Effector CD4-positive, alpha-beta T cell (primary cell): ENCODE measurements at places on chromosomes 12 and 14.

DNA sequence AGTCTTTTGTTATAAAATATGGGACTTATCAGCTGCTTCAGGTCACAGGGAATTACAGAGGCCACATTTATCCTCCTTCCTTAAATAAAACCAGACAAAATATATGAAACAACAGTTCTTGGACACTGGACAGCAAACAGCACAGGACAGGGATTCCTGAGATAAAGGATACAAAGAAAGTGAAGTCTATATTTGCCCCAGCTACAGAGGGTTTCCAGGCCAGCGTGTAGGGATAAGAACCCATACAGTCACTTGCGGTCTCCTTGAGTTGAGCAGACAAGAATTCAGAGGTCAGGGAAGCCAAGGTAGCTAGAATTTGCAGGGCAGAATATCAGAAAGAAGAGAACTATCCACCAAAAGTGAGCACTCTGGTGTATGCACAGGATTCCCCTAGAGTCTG is 8.8 kb upstream of the LLPH start:
- DNase-seq: no peak

DNA sequence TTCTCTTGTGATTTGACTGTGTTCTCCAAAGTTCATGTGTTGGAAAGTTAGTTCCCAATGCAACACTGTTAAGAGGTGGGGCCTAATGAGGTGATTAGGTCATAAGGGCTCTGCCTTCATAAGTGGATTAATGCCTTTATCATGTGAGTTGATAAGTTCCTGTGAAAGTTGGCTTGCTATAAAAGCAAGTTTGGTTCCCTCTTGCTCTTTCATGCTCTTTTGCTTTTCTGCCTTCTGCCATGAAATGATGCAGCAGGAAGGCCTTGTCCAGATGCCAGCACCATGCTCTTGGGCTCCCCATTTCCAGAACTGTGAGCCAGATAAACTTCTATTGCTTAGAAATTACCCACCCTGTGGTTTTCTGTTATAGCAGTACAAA is 41.9 kb downstream of the SLC16A7 start:
- DNase-seq: no peak

DNA sequence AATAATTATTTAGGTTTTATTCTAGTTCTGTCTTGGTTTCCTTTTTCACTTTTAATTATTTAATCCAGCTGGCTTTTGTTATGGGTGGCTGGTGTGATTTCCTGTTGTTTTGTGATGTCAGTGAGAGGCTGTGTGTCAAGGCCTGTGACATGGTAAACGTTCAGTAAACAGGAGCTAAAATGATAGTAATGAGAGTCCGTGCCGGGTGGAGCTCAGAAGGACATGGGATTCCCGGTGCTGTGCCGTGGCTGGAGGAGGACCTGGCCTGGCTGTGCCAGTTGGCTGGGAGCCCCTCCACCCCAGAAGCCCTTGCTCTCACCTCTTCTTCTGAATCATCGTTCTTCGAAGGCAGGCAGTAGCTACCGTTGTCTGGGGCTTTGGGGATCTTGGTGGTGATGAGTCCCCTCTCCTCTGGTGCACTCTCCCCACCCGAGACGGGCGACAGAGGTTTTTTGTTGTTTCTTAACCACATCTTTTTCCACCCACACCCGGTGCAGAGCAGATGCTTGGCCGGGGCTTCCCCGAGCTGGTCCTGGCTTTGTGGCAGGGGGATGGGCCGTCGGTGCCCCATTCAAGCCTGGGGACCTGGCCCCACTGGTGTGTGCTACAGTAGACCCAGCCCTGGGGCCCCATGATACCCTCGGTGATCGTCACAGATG is 29.1 kb downstream of the SH2B3 start:
- DNase-seq: peak; percentile 85

DNA sequence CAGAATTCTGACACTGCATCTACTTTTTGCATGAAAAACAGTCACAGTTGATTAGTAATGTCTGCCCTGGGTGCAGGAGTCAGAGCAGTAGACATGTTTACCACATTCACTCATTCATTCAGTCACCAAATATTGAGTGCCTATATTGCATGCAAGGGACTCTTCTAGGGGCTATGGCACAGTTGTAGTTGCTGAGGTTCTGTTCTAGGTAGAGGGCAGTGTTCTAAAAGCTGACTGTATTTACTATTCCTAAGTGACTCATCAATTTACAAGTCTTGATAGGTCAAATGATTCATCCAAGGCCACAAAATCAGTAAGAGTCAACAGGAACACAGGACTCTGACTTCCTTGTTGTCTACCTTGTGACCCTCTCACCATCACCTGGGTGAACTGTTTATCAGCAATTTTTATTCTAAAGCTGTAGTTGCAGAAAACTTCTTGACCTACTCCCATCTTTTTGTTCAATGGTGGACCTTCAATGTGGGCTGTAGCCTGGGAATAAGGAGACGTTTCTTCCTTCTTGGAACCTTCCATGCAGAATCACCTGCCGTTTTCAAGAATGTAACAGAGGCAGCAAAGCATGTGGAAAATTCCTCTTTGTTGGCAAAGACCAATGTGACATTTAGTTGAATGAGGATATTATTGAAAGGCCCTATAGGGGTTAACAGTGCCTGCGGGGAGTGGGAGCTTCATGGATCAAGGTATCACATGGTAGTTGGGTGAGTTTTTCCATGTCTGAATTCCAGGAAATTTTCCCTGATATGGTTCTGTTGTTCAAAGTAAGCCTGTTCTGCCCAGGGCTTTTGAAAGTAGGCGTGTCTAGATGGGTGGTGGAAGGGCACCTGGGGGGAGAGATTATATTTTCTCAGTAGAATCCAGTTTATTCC is 223.2 kb downstream of the KTN1 start:
- no peak for DNase-seq

- DNase-seq: no peak
These were observed 21.6 kb downstream of the C12orf71 start for GRCh38 chr12:27060740-27061139.

- DNase-seq: no peak
These were observed 19.9 kb downstream of the RPS6KA5 start for GRCh38 chr14:91040545-91040944.

DNA sequence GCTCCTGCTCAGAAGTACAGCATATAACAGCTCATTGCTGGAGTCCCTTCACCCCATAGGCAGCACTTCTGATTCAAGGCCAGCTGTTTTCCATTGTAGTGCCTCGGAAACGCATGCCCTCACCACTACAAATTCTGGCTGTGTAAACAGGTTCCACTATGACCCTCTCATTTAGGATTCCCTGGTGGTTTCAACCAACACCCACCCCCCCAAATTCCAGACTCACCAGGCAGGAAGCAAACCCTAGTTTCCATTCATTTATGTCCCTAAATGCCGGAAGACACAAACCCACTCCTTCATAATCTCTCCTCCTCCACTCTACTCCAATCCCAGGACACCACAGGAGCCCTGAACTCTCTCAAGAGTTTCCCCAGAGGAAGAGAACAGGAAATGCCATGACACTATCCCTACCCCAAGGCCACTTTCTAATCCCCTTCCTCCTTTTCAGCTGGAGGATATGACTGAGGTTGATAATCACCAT is 75.9 kb upstream of the TMPO start:
- DNase-seq: no peak

GRCh38 chr14:61229981-61230380 is 51.2 kb downstream of the TMEM30B start:
- no peak for DNase-seq
